ENCODE measurements at places on chromosomes 1 and 21.

DNA sequence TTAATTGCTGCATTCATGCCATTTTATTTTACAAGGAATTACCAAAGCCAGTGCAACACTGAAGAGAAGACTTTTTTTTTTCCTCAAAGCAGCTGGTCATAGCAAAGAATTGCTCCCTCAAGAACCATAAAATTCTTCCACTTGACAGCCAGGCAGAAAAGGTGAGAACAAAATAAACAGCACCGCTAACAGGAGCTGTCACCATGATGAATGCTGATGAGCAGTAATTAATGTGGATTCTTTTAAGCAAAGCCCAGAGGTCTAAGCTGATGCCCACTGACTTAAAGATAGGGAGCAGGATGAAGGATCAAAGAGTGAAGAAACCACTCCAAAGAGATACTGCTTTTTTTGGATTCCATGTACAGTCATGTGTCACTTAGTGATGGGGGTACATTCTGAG is 428.4 kb downstream of the BRINP3 start:
- DNase-seq, result no peak

GRCh38 chr21:38561205-38561604 is 62.9 kb upstream of the ERG start:
- DNase-seq, result no peak

- no peak for DNase-seq
Observed at GRCh38 chr1:26856604-26857469, 6.1 kb upstream of the SFN start.

- no peak for DNase-seq
Observed at GRCh38 chr1:19650416-19651140, 6.5 kb downstream of the NBL1 start.

GRCh38 chr1:240768979-240769378 is 157.0 kb upstream of the GREM2 start:
- DNase-seq, result no peak

DNA sequence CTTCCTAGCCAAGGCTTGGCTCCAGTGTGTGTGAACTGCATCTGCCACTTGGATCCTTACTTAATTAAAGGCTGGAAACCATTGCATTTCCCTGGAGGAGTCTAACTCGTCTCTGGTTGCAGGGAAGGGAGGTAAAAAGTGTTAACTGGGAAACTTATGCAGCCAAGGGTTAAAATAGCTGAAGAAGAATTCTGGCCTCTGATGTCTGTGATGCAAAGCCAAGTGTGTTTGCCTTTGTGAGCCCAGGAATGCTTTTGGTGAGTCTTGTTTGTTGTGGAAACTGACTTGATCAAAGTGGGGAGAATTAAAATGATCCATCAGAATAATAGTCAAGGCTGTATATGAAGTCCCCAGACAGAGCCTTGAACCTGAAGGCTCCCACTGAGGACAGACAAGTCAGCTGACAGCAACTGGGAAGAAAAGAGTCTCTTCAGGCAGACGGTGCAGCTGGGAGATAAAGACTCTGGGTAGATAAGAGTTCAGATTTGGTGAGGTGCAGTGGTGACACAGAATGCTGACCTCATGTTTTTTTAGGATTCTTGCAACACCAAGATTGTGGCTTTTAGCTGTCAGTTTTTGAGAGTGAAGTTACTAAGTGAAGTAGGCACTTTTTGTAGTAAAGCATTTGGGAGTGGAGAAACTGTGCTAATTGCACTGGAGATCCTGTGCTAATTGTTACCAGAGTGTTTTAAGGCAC is 59.5 kb upstream of the WLS start:
- no peak for DNase-seq

DNA sequence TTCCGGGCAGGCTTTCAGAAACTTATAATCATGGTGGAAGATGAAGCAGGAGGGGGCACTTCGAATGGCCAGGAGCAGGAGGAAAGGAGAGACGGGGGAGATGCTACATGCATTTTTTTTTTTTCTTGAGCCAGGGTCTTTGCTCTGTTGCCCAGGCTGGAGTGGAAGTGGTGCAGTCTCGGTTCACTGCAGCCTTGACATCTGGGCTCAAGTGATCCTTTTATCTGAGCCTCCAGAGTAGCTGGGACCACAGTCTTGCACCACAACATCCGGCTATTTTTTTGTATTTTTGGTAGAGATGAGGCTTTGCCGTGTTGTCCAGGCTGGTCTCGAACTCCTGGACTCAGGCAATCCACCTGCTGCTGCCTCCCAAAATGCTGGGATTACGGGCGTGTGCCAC is 61.6 kb downstream of the SELENOF start:
- DNase-seq, result no peak

- no peak for DNase-seq
Observed at GRCh38 chr1:43432171-43432860, 21.4 kb downstream of the HYI start.

DNA sequence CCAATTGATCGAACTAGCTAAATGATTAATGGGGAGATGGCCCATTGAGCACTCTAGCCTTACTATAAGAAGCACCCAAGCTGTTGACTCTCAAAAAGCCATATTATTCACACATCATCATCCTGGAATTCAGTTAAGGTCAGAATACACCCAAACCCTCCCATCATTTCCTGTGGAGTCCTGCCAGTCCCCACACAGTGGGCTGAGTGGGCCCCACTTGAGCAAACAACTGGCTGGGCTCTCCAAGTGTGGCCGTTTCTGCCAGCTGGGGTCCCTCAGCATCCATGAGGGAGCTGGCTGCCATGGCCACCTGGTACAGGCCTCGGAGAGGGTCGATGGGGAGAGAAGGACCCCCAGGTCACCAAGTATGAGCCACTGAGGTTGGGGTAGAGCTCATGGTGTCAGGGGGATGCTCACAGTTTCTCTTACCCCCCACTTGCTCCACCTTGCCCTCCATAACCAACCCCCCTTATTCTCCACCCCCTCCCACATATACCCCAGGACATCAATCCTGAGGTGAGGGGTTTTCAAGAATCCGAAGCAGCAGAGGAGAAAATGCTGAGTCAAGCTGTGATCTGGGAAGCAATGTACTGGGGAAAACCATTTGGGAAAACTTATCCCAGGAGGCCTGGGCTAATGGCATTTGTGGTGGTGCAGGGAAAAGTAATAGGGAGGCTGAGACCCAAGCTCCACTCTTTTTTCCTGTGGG is 60.3 kb downstream of the UBE2T start:
- no peak for DNase-seq

GRCh38 chr1:212607206-212607912 is 1.2 kb upstream of the ATF3 start:
- no peak for DNase-seq

- DNase-seq, result peak; percentile 12
Observed at GRCh38 chr1:14923727-14924452, 229.7 kb upstream of the TMEM51 start.

- no peak for DNase-seq
Observed at GRCh38 chr1:65209005-65209885, 61.2 kb downstream of the AK4 start.

DNA sequence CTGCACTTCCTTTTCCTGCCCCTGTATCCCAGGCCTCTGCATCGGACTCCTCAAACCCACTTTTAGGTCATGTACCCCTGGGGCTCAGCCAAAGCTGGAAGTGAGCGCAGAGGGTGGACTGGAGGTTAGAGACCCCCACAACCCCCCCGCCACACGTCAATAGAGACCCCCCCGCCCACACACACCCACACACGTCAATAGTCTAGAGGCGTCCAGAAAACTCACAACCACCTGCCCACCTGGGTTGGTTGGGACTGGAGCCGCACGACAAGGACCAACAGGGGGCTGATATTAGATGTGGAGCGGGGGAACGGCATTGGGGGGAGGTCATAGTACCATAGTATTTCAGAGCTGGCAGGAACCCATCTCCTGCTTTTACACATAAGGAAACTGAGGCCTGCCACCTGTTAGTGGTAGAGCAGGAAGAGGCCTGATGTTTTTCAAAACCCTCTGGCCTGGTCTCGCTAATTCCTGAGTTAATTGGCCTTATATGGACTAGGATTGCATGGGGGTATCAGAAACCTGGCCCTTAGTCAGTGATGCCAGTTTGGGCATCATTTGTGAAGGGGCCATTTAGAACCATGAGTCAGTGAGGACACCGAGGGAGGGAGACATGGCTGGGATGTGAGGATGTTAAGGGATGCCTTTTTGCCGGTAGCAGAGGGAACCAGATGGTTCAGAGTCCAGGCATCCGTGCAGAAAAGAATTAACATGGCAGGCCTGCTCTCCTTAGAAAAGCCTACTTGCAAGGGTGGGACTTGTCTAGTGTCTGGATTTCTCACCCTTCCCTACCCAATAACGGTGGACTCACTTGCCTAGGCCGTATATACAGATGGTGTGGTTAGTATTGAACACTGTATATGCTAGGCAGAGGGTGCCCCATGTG is 1.1 kb downstream of the NENF start:
- no peak for DNase-seq

GRCh38 chr1:205451202-205451601 is 4.6 kb downstream of the BLACAT1 start:
- no peak for DNase-seq

DNA sequence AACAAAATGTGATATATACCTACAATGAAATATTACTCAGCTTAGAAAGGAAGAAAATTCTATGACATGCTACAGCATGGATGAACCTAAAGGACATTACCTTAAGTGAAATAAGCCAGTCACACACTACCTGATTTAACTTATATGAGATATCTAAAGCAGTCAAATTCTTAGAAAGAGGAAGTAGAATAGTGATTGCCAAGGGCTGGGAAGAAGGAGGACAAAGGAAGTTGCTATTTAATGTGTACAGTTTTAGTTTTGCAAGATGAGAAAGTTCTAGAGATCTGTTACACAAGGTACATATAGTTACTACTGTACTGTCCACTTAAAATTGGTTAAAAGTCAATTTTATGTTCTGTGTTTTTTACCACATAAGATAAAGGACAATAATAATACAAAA is 87.5 kb upstream of the KCTD3 start:
- no peak for DNase-seq

- no peak for DNase-seq
Observed at GRCh38 chr1:39620659-39621165, 18.7 kb downstream of the HEYL start.

- no peak for DNase-seq
Observed at GRCh38 chr1:103514920-103515503, 10.5 kb upstream of the RNPC3 start.

GRCh38 chr1:225427235-225428067 is at the start of gene LBR:
Gene LBR, minus strand, starts transcription at chr1:225428038. Its CDS starts 3,963 bp downstream, at chr1:225424075.
- DNase-seq, result no peak

- DNase-seq, result no peak
Observed at GRCh38 chr1:47230692-47231300, 1.2 kb downstream of the TAL1 start.

GRCh38 chr1:195158091-195158490 is 1450.1 kb downstream of the KCNT2 start:
- no peak for DNase-seq

DNA sequence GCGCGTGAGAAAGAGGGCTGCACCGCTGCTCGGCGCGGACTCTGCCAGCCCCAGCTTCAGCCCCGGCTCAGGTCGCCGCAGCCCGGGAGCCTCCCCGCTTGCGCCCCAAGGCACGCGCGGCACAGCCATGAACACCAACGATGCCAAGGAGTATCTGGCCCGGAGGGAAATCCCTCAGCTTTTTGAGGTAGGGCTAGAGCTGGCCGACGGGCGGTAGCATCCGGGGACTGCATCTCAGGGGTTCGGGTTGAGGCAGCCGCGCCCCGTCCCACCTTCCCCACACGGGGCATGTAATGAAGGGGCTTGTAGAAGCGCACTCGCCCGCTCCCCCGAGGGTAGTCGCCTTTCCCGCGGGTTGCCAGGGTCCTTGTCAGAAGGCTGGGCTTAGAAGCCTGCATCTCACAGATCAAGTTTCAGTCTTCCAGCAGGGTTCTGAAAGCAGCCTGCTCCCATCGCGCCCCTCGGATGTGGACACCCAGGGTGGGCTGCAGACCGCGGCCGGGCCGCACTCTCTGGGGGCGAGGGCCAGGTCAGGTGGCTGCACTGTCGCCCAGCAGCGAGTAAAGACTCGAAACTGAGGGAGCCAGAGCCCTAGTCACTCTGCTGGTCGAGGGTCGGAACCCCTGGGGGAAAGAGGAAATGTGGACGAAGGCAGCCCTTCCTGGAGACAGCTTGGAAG is 507 bp downstream of the AK5 start:
- DNase-seq, result peak; percentile 29

DNA sequence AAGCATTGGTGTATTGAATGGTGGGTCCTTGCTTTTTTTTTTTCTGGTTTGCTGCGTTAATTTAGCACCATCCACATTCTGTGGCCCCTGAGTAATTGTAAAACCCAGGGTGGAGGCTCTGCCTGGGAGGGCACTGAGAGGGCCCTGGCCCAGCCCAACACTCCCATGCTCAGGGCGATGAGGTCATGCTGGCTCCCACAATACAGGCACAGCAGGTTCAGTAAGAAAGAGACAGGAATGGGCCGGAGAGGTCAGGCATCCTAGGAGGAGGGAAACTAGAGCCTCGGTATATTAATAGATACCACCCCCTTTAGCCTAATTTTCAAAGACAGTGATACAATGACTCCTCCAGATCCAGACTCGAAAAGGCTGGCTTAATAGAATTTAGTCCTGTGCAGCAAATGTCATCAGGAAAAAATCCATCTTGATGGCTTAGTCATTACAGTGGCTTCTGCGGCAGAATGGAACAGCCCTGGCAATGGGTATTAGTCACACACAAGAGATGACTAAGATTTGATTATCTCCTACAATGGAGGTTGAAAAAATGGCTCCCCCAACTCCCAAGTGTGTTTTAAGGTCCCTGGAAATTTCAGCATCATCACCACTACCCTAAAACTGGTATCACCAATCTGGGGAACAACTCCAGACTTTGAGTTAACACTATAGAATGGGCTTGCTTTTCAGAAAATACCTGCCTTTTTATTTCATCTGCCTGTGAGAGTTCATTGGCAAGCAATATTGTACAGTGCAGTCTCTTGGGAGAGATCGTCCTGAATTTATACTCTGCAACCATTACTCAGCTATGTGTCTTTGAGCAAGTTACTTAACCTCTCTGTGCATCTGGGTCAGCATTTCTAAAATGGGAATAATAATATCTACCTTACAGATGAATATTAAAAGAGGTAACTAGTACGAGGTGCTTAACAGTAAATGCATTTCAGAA is 43.9 kb upstream of the LYST start:
- no peak for DNase-seq

DNA sequence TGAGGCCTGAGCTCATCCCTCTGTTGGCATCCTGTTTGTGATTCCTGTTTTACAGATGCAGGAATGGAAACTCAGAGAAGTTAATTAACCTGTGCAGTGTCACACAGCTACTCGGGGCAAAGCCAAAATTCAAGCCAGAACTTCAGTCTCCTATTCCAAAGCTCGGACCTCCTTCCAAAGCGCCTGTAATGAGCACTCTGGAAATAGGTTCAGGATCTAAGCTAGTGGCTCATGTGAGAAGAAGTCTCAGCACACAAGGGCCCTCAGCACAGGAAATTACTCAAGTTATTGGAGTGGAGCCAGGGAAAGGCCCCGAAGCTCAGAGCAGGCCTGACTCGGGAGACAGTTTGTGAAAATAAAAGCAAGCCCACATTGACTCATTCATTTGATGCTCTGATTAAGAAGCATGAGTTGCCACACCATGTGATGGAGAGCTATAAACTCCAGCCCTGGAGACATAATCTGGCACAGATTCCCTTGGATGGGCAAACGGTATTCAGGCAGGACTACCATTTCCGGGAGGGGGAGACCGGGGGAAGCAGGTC is 50.6 kb upstream of the LYST start:
- DNase-seq, result peak; percentile 53

All from stimulated activated CD4-positive, alpha-beta T cell treated with anti-CD3 and anti-CD28 coated beads, Interleukin-1b, Interleukin-23, amount 100 ng/mL, for 4 hours (primary cell).